ENCODE measurements at places on chromosomes 5 and 9. TPM values are rescaled to one million over a fixed set of nuclear protein-coding genes. Genes with fewer than 3 reads are reported as not detected.

- DNase-seq: no peak
Observed at GRCh38 chr9:133162861-133163503, 732 bp downstream of the GBGT1 start.

- no peak for DNase-seq
Observed at GRCh38 chr9:36891341-36891811, 142.7 kb downstream of the PAX5 start.

- DNase-seq: no peak
Observed at GRCh38 chr9:20477940-20478620, 144.2 kb downstream of the MLLT3 start.

LCP2 gene
- 68.6 TPM for total RNA-seq

DOCK8 gene
- total RNA-seq: 28.4 TPM

DNA sequence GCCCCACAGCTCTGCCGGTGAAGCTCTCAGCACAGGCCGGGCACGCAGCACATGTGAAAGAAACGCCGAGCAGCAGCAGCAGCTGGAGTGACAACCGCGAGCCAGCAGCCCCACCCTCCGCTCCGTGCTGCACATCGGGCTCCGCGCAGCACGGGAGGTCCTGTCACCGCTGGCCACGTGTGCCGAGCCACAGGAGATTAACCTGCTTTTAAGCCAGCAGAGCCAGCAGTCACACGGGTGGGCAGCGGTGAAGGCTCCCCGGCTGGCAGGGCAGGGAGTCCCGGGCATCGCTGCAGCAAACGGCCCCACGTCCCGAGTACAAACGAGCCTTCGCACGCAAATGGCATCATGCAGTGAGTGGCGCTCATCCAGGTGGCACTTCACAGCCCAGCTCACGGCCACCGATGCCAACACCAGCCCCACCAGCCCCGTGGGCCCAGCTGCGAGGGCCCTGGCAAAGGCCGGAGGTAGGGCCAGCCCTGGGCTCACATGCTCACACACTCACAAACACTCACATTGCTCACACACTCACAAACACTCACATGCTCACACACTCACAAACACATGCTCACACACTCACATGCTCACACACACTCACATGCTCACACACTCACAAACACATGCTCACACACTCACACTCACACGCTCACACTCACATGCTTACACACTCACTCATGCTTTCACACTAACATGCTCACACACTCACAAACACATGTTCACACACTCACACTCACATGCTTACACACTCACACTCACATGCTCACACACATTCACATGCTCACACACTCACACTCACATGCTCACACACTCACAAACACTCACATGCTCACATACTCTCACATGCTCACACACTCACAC is 11.1 kb downstream of the CCDC187 start:
- DNase-seq: no peak

DNA sequence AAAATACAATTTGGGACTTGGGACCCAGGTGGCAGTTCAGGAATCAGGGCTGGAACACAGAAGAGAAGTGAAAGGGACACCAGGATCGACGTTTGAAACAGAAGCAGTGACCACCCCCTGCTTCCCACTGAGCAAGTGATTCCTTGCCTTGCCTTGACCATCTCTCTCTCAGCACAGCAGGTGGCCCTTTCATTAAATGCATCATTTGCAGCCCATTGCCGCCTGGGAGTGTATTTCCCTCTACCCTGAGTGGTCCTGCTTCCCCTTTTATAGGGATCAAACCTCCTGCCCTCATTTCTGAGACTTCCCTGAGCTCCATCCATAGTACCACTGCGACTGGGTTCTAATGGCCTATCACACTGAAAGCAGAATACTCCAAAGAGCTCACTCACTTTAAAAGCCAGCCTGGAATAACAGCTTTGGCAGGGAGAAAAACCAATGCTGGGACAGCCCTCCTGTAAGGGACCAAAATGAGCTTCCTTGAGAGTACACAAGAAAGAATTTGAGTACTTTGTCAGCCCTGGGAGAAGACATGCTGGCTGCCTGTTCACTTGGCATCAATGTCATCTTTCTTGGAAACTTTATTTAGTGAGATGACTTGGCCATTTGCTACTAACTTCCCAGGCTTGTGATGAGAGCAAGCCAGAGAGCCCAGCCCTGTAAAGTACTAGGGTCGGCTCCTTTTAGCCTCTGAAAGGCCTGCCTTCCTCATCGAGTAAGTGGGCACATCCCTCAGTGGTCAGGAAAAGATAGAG is 149.7 kb downstream of the SLIT3 start:
- DNase-seq: no peak

DNA sequence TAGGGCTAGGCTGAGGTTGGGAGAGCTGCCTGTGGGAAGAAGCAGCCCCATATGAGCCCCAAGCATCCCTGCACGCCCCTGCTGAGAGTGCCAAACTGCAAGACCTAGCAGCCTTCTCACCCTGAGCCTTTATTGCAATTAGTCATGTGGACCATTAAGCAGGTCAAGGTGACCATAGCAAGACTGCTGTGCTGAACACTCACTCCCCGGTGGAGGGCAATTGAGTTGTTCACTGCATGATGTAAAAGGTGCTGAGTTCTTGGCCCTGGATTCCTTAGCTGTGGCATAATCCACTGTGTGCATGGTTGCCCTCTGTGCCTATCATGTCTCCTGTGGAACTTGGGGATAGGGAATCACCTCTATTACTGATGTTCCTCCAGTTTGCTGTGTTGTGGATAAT is 131.1 kb downstream of the FOXD1 start:
- no peak for DNase-seq

DNA sequence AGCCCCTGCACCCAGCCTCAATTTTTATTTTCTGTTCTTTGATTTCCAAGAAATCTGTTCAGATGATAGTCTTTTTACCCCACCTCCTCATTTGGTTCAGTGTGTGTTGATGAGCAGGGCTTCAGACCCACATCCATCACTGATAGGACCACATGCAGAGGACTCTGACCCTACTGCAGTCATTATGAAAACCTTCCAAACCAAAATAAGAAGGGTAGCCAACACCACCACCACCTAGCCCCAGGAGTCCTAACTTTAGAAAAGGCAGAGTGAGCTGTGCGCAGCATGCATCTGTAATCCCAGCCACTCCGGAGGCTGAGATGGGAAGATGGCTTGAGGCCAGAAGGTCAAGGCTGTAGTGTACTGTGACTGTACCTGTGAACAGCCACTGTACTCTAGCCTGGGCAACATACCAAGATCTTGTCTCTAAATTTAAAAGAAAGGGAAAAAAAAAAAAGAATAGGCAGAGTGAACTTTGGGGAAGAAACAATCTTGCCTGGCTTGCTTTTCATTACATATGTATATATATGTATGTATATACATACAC is 13.0 kb downstream of the CDKN2AIPNL start:
- DNase-seq: no peak

DNA sequence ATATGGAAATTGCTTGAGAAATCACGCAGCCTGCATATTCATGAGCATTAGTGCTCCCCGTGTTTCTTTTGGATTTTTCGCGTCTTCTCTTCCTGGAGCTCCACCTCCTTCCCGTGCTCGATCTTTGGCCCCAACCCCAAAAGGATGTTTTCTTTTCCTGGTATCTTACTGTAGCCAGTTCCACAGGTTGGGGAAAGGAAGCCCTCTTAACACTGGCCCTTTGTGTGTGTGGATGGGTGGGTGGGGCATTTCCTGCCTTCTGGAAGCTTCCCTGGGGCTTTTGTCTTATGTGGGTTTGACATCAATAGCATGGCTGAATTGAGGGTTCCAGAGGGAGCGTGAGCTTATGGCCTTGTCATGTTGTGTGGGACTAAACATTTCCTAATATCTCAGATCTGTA is 21.9 kb downstream of the STXBP1 start:
- no peak for DNase-seq

DNA sequence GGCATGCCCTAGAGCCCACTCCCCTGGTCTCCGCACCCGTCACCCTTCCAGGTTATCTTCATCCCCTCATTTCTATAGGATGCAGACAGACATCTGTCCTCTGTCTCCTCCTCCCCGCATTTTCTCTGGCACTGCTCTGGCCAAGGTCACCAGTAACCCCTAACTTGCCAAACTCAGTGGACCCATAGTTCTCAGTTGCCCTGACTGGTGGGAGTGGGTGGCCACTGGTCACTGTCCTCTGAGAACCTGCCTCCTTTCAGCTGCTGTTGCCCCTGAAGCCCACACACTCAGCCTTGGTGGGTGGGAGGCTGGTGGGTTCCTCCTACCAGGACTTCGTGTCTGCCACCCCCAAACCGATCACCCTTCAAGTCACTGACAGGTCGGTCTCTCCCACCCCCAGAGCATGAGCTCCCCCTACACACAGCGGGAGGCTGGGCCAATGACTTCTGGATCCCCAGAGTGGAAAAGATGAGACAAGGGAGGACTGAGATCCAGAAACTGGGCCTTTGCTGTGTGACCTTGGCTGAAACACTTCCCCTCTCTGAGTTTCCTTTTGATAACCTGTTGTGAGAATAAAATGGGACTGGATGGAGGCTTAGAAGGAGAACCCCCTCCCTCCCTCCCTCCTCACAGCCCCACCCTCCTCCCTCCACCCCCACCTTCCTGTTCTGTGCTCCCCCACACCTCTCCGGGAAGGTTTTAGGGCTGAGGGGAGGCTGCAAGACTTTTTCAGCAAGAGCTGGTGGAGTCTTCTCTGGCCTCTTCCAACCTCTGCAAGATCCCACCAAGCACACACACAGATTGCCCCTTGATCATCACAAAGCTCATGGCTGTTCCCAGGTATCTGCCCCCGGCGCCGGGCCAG is 2.4 kb upstream of the DBN1 start:
- no peak for DNase-seq

DNA sequence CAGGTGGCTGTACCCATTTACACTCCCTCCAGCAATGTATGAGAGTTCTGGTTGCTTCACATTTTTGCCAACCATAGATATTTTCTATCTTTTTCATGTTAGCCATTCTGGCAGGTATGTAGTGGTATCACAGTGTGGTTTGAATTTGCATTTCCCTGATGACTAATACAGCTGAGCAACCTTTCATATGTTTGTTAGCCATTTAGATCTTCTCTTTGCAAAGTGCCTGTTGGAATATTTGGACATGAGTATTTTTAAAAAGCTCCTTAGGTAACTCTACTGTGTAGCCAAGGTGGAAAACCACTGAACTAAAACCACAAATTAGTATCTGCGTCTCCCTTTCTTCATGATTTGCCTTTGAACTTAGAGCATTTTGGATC is 31.9 kb downstream of the IRF1 start:
- no peak for DNase-seq

- no peak for DNase-seq
Observed at GRCh38 chr9:110869931-110870330, 168.3 kb downstream of the LPAR1 start.

PCDHB10 gene
- 1.5 TPM for total RNA-seq

ECSCR gene
- total RNA-seq: 17.9 TPM

- DNase-seq: no peak
Observed at GRCh38 chr5:157476702-157477408, 16.8 kb downstream of the NIPAL4 start.

SLC6A19 gene
- total RNA-seq: not detected

PDZD2 gene
- total RNA-seq: 43.5 TPM

DNA sequence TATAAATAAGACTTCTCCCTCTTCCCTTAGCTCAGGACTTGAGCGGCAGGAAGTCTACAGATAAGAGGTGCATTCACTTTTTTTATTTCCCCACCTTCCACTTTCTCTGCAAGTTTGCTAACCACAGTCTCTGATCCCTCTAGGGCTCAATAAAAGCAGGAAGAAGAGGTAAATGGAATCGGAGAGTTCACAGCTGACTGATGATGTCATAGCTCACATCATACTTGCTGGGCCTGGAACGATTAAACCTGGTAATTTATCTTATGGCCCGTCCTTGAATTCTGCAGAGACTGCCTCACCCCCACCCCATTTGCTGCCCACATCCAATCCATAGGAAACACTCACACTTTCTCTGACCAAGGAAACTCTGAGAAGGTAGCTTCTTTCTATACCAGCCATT is 62.9 kb downstream of the DRD1 start:
- DNase-seq: no peak
